CD4-positive, alpha-beta T cell treated with Interleukin-4 for 1 hour (primary cell): ENCODE measurements at places on chromosomes 1 and 21.
A peak's percentile ranks its signal among the peaks of the same experiment; 100 is the strongest.

- no peak for DNase-seq
Measured at GRCh38 chr1:199522936-199523335, 504.6 kb upstream of the NR5A2 start.

DNA sequence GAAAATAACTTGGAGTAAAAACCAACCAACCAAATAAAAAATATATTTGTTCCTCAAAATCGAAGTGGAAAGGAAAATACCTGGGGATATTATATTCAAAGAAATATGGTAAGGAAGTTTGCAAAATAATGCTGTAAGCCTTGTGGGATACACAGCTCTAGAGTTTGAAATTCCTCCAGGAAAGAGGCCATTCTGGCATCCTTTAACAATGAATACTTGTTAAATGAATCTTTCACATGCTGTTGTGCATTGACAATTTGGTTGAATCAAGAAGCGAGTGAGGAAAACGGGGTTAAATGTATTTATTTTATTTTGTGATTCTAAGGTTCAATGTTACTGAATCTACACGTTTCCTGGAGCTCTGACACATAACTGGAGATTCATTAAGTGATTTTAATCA lies 30.5 kb upstream of the NTNG1 start:
- DNase-seq = no peak

DNA sequence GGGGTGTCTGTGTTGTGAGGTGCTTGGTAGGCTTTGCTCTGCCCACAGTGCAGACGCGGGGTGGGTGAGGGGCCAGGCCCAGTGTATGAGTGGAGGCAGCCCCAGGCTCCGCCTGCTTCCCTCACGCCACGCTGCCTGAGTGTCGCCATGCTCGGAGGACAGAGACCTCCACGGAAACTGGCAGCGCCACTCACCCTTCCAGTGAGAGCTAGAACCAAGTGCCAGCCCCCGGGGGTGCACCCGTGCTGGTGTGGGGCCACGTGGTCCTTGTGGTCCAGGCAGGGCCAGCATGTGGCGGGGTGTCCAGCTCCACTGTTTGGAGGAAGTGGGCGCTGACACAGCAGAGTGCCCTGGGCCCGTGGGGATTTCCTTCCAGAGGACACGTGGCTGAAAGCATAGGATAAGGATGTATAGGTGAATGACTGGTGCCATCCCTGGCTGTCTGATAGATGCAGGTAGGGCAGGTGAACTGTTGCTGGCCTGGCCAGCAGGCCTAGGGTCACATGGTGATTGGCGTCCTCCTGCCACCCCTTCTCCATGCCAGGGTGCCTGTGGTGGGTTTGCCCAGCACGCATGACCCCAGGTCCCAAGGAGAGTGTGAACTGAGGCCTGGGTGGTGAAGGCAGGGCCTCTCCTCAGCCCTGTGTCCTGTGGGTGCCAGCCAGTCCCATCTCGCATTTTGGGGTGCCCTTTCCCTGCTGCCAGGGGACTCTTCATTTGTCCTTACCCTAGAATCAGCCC lies 3.8 kb downstream of the LRRC3 start:
- no peak for DNase-seq

DNA sequence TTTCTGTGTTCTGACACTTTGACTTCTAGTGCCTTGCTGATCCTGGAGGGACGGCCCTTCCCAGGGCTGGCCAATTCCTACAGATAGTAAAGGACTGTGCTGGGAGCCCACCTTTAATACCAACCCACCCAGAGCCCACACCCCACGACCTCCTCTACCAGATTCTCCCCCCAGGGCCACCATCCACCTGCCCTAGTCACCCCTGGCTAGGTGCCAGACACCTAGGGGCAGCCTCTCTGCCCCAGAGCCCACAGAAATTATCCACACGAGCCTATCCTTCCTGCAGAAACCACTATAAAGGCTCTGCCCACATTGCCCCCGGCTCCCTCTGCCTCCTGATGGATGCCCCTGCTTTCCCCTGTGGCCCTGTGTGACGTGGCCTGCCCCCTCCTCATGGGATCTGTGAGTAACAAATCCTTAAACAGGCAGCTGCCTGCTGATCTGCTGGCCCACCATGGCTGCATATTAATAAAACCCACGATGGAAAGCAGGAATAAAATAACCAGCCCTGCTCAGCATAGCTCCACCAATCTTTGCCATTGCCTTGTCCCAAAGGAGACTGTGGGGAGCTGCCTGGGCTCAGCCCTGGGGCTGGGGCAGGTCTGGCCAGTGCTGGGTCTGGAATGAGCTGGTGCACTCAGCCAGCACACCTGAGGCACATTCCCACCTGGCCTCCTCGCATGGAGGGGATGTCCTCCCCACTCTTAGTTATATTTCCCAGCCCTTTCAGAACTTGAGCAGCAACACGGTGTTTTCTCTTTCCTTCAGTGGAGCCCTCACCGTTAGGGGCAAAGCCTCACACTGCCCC lies 488.5 kb downstream of the NPHP4 start:
- no peak for DNase-seq

DNA sequence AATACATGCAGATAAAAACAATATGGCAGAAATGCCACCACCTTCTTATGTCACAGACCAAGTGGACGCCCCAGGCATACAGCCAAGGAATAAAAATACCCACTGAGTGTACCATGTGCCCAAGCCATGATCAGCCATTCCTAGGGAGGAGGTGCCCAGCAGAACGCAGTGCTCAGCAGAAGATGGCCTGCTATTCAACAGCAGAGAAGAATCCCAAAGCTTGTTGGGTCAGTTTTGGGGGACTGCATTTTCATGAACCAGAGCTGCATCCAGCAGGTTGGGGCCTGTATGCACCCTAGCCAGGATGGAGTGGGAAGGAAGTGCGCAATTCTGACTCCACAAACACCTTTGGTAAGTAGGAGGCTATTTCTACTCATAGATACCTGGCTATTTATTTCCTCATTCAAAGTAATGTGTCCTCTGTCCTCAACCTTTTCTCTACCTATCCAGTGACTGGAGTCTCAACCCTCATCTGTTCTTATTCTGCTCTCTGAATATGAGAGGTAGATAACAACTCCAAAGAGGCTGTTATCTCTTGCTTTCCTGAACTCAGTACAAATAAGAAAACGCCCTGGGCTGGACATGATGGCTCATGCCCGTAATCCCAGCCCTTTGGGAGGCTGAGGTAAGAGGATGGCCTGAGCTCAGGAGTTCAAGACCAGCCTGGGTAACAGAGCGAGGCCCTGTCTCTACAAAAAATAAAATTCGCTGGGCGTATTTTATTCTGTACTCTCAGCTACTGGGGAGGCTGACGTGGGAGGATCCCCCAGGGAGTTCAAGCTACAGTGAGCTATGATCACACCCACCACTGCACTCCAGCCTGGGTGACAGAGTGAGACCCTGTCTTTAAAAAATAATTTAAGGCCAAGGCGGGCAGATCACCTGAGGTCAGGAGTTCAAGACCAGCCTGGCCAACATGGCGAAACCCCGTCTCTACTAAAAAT lies 2.5 kb upstream of the PLEKHM2 start:
- DNase-seq = peak; percentile 68

- DNase-seq = no peak
Measured at GRCh38 chr1:197902131-197902453, 338 bp upstream of the C1orf53 start.
